ENCODE measurements at places on chromosomes 2 and 18.

DNA sequence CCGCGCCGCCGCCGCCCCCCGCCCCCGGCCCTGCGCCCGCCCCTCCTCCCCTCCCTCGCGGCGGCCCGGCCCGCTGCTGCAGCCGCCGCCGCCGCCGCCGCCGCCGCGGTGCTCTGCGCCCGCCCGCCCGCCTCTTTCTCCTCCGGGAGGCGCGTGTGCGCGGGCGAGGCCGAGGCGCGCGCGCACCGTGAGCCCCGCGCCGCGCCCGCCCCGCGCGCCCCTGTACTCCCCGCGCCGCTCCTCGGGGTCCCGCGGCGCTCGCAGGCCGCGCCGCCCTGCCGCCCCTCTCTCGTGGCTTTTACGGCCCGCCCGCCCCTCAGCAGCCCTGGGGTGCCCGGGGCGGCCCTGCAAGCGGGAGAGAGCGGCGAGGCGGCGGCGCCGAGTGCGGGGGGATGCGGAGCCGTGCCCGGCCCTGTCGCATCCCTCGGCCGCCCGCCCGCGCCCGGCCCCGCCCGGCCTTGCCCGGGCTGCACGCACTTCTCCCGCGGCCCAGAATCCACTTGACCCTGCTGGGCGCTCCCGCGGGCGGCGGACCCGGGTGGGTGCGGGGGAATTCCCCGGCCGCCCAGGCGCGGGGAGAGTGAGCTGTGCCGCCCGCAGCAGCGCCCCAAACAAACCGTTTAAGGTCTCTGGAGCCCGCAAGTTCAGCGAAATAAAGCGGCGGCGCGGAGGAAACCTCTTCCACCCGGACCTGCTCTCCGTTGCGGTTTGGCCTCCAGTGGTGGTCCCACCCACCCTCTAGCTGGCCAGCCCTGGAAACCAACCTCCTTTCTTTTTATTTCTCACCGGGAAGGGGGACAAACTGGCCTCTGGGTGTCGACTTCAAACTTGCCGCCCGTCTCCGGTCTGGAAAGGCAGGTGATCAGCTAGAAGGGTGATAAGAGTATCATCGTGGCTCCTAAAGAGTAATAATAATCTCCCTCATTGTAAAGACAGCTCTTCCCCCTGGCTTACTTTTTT, 37.4 kb downstream of the AFF3 start:
- peak; percentile 54 for DNase-seq

- no peak for DNase-seq
Observed at GRCh38 chr2:3023531-3023930, 354.1 kb downstream of the EIPR1 start.

- peak; percentile 89 for DNase-seq
Observed at GRCh38 chr2:113157118-113157896, 16.5 kb upstream of the PSD4 start.

DNA sequence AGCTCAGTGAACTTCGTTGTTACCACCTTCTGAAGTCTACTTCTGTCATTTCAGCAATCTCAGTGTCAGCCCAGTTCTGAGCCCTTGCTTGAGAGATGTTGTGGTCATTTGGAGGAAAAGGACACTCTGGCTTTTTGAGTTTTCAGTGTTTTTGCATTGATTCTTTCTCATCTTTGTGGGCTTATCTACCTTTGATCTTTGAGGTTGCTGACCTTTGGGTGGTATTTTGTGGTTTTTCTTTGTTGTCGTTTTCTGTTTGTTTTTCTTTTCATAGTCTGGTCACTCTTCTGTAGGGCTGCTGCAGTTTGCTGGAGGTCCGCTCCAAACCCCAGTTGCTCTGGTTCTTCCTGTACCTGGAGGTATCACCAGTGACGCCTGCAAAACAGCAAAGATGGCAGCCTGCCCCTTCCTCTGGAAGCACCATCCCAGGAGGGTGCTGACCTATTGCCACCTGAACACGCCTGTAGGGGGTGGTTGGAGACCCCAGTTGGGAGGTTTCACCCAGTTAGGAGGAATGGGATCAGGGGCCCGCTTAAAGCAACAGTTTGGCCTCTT, 74.7 kb downstream of the EPC2 start:
- DNase-seq: peak; percentile 56

- DNase-seq: no peak
Observed at GRCh38 chr18:59921384-59921891, 21.6 kb downstream of the PMAIP1 start.

GRCh38 chr2:148814860-148815419, 60.1 kb upstream of the KIF5C start:
- DNase-seq: no peak

- no peak for DNase-seq
Observed at GRCh38 chr2:53347269-53347668, 420.3 kb upstream of the CHAC2 start.

- DNase-seq: no peak
Observed at GRCh38 chr2:132664096-132664495, 5.9 kb downstream of the LYPD1 start.

GRCh38 chr2:60888853-60889252, 7.5 kb downstream of the REL start:
- DNase-seq: no peak

GRCh38 chr2:240225131-240225530, 84.7 kb upstream of the OTOS start:
- peak; percentile 32 for DNase-seq

DNA sequence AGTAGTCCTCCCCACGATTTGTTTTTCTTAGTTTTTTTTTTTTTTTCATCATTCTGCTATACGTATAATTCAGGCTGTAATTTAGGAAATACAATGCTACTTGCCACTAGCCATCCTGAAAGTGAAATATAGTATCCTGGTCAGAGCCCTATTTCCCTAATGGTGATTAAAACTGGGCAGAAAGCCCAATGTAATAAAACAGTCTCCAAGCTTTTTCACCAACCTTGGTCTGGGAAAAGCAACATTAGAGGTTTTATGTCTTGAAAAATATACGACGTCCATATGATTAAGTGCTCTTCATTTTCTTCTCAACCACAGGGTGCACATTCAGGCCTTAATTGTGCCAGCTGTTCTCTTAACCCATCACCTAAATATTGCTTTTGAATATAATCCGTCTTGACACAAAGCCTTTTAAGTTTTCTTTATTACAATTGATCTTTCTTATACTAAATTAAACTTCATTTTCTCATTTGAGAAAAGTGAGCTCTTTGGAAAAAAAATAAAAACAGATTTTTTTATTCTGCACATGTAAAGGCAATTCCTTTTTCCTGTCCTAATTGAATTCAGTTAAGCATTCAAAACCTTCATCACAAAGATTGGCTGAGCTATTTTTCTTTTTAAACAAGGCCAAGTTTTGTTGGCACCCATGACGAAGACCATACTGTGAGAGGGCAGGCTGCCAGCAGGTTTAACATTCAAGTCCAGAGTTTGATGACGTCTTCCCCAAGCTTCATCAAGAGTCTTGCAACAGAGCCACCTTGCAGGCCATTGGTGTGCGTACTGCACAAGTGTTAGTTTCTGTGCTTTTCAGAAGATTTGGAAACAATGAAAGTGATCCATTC, 52.7 kb downstream of the MAP2 start:
- no peak for DNase-seq

DNA sequence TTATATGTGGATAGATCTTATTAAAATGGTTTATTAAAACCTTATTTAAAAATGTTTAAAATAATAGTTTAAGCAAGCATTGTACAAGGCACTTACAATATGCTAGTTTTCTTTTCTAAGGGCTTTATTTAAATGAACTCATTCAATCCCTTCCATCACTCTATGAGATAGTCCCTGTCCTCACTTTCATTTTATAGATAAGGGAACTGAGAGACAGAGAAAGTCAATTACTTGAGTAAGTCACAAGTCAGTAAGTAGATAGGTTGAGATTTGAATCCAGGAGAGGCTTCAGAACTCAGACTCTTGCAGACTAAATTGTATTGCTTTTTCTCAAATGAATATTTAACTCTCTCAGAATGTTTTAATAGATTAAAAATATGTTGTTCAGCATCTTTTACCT, 95.2 kb downstream of the KLHL14 start:
- DNase-seq: no peak

- DNase-seq: no peak
Observed at GRCh38 chr2:132439703-132440398, 23.2 kb downstream of the GPR39 start.

- DNase-seq: no peak
Observed at GRCh38 chr18:6405237-6406074, 9.3 kb downstream of the L3MBTL4 start.

GRCh38 chr2:160551259-160551658, 57.7 kb upstream of the RBMS1 start:
- DNase-seq: no peak

DNA sequence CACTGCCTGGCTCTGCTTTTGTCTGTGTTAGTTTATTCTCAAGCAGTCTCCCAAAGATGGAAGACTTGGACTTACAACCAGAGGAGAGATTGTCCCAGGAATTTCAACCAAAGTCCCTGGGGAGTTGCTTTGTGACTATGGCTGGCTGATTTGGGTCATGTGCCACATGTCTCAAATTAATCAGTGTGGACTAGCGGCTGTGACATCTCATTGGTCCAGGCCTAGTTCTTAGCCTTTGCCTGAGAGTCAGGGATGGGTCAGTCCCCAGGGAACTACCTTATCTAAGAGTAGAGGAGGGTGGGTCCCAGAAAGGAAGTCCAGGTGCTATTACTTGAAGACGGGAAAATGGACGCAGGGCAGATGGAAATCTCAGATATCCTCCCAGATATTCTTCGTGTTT, 217.1 kb downstream of the ACKR3 start:
- DNase-seq: no peak

DNA sequence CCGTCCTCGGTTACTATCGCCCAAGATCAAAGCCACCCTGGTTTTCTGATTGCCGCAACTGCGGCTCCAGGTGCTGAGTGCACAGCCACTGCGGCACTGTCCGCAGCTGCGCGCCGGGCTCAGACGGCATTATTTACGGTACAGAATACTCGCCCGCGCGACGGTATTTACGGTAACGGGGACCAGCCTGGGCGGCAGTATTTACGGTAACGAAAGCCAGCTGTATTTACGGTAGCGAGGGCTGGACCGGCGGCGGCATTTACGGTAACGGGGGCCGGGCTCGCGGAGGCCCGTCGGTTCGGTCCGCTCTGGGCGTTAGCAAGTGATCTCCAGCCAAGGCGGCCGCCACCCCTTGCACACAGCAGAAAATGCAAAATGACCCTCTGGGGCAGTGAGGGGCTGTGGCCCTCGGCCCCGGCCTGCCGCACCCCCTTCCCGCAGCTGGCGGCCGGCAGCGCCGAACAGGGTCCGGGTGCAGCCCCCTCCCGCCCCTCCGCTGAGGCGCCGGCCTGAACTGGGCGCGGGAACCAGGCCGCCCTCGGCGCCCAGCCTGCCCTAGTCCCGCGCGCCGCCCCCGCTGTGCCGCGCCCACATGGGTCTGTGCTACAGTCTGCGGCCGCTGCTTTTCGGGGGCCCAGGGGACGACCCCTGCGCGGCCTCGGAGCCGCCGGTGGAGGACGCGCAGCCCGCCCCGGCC, at the start of gene GNAL:
Gene GNAL (plus strand): TSS at position 293 of the 697 bp plus-strand sequence. CDS start 300 bp downstream, at position 593.
- peak; percentile 90 for DNase-seq

GRCh38 chr2:231111987-231112386, 12.9 kb downstream of the HTR2B start:
- DNase-seq: no peak

- DNase-seq: no peak
Observed at GRCh38 chr18:59705145-59705544, 7.9 kb upstream of the CCBE1 start.

DNA sequence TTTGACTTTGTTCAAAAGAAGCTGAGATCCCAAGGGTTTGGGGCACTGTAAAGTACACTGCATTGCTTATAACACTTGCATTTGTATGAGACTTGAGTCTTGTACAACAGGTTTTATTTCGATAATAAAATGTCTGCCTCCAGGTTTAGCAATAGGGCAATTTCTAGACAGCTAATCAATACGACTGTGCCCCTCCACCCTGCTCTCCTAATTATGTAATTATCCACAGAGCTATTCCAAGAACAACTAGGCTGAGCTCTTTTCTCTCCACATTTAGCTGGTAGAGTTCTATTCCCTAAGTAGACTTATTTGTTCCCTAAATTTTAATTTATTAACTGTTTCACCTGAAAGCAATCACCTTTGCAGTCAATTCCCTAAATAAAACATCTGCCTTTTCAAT, 52.9 kb upstream of the LINC00305 start:
- DNase-seq: no peak

DNA sequence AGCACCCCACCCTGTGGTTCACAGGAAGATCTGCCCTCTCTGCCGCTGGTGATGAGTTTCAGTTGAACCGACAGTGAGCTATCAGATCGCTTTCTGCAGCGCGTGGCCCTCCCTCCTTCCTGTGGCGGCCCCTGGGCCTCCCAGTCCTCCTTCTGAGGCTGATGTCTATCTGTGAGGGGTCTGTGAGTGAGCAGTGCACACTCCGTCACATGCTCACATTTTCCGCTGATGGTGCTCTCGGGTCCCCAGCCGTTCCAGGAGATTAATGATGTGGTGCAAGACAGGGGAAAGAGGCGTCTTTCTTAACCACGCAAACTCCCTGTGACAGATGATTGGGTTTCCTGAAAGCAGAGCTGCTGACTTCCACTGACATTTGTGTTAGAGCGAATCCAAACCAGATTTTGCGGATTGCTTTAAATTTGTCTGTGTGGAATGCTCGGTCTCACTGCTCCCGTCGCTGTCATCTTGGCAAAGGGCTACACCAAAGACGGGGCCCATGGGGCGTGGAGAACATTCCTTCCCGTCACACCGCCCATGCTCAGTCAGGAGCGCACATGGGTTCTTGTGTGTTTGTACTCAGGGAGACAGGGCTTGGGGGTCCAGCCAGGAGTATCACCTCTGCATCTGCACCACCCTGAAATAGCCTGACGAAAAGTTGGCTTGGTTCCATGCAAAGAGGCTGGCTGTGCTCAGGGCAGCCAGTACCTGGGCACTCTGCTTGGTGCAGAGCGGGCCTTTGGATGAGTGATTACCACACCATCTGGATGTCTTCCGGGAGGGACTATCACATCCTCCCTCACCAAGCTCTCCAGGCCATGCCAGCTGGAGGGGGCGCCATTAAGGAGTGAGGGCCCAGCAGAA, 154.7 kb upstream of the HS6ST1 start:
- DNase-seq: peak; percentile 52

GRCh38 chr2:43226955-43227829, 786 bp upstream of the ZFP36L2 start:
- peak; percentile 95 for DNase-seq

GRCh38 chr2:66273933-66274490, 160.9 kb upstream of the MEIS1 start:
- no peak for DNase-seq

DNA sequence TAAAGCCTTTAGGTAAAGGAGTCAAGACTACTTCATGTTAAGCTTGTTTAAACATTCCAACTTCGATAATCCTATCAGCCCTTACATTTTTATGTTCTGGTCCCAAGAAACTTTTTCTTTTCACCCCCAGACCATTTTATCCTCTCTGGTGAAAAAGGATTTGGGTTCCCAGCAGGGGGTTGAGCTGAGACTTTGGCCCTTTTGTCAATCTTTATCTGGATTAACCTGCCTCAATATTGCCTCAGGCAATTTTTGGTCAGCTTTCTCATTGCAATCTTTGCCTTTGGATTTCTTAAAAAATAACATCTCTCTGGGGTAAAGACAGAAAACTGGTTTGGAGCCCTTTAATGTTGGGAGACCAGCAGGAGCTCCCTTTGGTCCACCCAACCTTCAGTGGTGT, 33.9 kb upstream of the CSRNP3 start:
- DNase-seq: no peak
